ENCODE measurements at places on chromosomes 13 and 19.

DNA sequence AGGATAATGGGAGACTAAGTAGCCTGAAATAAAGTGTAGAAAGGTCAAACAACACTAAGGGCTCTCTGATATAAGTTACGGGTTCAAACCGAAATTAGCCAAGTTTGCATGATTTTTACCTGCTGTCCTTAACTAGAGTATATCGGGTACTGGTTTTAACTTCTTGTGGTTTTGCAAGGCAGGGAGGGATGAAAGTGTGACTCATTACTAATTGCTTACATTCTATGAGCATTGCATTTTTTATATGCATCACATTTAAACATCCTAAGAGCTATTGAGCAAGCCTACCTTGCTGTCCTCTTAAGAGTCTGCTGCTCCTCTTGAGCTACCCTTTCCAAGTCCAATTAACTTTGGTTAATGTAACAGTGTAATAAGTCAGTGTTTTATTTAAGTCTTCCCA lies 415.4 kb downstream of the SLITRK5 start:
- DNase-seq = no peak

DNA sequence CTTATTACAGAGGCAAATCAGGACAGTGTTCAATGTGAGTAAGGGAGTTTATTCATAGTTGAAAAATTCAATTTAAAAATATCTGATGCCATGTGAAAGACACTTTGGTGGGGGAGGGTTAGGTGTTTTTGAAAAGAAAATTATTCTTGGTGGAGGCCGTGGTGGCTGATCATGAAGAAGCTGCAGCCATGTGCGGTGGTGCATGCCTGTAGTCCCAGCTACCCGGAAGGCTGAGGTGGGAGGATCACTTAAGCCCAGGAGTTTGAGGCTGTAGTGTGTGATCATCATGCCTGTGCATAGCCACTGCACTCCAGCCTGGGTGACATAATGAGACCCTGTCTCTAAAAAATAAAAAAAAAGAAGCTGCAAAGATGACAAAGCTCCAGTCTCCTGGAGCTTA lies 28.6 kb downstream of the WDFY2 start:
- DNase-seq = no peak

GRCh38 chr13:110001670-110002275 lies 215.4 kb upstream of the IRS2 start:
- DNase-seq = no peak

GRCh38 chr19:54622431-54622830 lies 7.9 kb upstream of the LILRB1 start:
- no peak for DNase-seq

DNA sequence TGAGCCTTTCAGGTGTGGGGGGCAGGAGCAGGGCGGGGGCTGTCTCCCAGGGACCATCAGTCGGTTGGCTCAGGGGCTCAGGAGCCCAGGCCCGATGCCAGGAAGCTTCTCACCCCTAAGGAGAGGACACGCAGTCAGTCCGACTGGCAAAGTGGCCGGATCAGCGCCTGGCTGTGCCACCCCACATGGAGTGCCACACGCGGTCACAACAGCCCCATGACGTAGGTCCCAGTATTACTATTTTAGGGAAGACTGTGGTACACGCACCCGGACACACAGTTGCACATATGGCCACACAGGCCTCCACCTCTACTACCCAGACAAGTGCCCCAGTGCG lies 29.3 kb upstream of the GRTP1 start:
- DNase-seq = no peak

DNA sequence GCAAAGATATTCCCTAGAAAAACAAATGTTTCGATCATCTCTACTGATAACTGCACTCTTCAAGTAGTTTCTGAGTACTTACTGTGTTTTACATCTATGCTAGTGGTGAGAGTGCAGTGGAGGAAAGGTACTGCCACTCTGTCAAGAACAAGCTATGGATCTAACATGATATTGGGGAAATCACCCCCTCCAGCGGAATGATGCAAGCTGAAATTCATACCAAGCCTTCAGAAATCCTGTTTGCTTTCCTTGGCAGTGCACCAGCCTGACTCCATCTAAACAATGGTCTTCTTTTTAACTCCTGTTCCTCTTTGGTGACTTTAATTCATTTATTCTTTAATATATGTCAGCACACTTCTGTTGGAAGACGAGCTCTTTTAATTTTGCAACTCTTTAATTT lies 238.0 kb downstream of the PCDH9 start:
- no peak for DNase-seq

DNA sequence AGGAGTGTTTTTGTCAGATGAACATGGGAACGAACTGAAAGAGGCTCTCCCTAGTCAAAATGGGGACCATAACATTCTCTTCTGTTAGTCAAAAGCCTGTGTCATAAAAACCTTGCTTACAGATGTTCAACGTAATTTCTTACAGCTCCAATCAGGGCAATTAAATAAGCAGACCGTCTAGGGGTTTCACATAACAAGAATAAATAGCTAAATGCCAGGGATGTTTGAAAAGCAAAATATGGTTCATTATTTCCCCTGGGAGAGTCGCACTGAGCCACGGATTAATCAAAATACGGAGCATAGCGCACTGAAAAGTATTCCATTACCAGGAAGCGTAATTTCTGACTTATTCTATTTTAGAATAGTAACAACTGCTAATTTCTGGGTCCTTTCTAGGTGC lies 63.7 kb upstream of the MRI1 start:
- no peak for DNase-seq

GRCh38 chr13:30159446-30159839 lies 147.9 kb downstream of the KATNAL1 start:
- DNase-seq = no peak

DNA sequence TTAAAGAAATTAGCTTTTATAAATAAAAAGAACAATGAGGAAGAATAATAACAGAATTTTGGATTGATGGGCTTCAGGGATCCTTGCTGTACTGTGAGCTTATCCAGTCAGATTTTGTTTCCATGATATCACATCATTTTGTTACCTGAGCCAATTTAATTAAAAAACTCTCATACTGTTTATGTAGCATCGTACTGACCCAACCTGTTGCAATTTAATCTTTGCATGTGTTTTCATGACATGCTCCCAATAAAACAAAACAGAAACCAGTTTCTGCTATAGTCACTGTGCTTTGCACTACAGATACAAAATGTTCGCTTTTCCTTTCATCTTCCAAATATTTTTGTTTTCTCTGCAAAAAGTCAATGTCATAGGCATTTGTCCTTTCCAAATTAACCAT lies 109.7 kb upstream of the RNF113B start:
- DNase-seq = no peak

DNA sequence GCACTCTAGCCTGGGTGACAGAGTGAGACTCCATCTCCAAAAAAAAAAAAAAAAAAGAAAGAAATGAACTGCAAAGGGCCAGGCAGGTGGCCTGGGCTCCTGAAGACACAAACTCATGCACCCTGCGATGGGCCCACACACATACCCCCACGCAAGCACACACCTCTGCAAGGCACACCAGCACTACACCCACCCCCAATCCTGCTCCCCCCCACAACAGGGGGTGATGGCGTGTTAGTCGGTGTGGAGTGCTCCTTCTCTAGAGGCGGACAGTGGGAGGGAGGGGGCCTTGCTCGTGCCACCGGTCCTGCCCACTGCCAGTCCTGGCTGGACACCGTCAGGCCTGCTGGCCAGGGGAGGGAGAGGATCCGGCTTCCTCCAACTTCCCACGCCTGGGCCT lies 1.6 kb upstream of the SLC8A2 start:
- DNase-seq = no peak

- DNase-seq = no peak
Observed at GRCh38 chr19:5326545-5326944, 14.1 kb downstream of the PTPRS start.

Measured in hepatocyte (in vitro differentiated cells).